Activated effector memory CD4-positive, alpha-beta T cell treated with anti-CD3 and anti-CD28 coated beads, Interleukin-2, amount 50 U/mL, for 16 hours (primary cell): ENCODE measurements at places on chromosomes 7 and 10.

DNA sequence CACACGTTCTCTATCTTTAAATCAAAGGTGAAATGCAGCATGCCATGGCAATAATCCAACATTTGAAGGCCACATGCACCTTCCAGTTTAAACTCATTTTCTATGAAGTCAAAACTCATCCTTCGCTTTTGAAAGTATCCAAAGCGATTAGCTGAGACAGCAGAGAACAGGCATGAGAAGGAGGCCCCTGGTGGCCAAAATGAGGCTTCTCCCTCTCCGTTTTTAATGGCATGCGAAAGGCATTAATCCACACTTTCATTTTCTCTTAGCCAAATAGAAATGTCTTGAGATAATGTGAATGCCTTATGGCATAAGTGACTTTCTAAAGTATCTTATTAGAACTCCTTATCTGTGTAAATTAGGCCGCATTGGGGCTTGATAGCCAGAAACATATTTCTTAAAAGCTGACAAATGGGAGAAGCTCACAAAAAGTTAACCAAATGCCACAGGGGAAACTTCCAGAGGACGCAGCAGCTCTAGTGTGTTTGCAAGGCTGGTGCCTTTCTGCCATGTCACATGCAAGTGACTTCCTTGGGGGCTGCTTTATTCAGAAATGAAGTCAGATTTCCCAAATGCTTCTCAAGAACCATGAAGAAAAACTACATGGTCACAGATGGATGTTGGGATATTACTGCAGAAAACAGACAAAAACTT is 1189.6 kb downstream of the SORCS1 start:
- no peak for DNase-seq

- DNase-seq: no peak
Observed at GRCh38 chr10:59382831-59383295, 20.5 kb upstream of the FAM13C start.

- DNase-seq: no peak
Observed at GRCh38 chr7:122535086-122535485, 163.8 kb downstream of the RNF133 start.

- DNase-seq: no peak
Observed at GRCh38 chr7:157482025-157482424, 145.2 kb downstream of the DNAJB6 start.

DNA sequence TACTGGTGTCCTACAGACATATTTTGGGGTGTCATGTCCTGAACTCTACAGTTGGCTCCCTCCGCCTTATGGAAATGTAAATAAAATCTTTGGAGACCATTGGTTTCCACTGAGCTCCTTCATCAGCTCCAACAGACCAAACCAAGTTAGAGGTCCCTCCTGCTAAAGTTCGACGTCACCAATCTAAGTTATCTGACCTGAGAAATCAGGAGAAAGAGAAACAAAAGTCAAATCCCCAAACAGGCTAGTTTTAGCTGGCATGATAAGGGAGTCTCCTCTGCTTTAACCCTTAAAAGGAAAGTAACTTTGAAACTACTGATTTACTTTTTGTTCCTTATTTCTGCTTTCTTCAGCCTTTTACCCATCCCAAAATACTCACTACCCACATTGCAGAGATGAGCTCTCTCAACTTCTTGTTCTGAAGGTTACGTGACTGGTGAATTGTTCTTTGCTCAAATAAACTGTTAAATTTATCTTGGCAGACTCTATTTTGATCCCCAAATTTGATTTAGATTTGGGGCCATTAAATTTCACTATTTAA is 39.9 kb downstream of the AVL9 start:
- no peak for DNase-seq

DNA sequence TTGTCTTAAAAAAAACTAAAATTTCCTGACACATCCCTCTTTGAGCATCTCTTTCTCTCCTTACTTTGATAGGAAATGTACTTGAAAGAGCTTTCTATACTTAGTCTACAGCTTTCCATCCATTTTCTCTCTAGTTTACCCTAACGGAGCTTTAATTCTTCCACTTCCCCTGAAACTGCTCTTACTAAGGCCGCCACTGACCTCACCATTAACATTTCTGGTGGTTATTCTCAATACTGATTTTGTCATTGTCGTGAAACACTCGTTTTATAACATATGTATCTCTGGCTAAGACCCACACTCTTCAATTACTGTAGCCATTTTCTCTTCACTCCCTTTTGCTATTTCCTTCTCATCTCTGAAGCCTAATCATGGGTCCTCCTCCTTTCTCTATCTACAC is 262.0 kb upstream of the FERD3L start:
- no peak for DNase-seq

- DNase-seq: no peak
Observed at GRCh38 chr7:68748934-68749900, 849.1 kb upstream of the AUTS2 start.

DNA sequence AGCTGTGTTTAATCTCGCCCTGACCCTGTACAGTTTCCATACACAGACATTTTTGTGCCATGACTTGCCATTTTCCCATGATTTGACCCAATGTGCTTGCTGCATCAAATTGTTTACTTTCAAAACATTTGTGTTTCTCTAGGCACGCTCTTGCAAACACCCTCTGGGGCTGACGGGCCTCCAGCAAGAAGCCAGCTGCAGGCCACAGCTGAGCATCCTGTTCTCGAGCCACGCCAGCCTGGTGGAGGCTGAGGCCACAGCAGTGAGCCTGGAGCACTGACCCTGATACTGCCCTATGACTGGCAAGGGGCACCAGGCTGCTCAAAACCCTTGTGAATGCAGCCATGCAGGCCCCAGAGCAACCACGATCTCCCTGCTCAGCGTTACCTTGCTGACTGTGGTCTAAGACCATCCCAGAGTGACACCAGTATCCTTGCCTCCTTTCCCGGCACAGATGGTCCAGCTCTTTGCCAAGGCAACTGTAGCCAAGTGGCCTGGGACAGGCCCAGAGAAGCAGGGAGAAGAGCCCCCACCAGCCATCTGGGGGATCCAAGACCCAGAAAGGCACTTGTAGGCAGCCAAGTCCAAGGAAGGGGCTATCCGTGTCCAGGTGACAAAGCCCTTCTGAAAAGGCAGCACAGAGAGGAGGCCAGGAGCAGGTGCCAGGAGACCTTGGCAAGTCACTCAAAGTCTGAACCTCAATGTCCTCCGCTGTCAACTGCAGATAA is 78.5 kb downstream of the OAT start:
- no peak for DNase-seq

DNA sequence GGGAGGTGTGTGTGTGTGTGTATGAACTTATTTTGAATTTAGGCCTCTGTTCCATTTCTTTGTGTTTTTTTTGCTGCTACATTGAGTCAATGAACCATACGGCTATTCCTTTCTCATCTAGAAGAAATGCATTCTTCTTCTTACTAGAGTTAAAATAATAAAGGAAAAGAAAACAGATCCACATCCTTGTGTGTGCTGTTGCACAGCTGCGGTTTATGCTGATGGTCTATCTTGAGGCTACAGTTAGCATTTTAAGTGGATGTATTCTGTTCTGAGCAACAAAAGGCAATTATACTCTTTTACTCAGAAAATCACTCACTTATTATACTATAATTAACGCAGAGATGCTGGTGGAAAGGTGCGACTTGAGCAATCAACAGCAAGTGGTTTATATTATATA is 615.0 kb upstream of the MBL2 start:
- no peak for DNase-seq

DNA sequence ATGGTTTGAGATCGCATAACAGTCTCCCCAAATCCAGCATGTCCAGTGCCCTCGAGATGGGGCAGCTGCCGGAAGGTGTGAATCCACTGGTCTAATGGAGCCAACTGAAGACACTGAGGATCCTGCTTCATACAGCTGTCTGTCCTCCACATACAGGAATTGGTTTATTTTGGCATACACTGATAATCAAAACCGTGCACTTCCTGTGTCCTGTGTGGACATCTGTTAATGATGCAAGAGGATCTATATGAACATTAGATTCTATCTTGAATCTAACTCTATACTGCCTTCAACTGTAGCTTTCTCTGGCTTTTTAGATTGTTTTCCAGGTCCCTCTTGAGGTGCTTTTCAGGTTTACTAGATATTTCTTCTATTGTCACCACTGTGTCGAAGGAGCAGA is 3.0 kb upstream of the JAZF1 start:
- DNase-seq: no peak

DNA sequence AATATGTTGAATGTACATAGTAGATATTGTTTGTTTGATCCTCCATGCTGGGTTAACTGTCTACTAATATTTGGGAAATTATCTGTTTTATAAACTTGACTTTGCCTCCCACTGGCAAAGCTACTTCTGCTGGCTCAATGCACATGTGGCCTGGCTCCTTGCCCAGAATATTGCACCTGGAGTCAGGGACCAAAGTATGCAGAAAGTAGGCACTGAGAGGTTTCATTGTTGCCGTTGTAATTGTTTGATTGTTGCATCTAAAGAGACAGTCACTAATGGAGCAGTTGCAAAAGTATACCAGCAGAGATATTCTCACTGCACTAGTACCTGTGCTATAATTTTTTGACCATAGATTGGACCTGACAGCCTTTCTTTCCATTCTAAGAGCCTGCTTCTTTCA is 137.8 kb upstream of the CNTNAP2 start:
- DNase-seq: no peak

DNA sequence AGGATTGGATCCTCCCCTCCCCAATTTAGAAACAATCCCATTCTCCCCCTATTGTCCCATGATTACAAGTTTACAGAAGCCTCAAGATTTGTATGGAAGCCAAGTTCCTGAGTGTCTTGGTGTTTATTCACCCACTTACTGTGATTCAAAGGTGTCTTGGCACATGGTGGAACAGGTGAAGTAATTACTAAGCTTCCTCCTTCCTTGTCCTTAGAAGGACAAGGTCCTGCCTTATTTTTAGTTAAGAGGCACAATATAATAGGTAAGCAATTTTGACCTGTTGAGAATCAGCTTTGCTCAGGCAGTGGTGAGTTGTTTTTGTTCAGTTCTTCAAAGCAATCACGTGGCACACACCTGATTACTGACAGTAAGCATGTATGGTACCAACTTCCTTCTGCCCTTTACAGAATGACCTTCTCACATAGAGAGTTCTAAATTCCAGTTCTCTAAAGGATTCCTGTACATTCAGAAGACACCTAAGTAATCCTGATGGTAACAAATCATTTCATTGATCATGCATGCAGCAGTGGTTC is 60.7 kb upstream of the SLC13A1 start:
- no peak for DNase-seq

DNA sequence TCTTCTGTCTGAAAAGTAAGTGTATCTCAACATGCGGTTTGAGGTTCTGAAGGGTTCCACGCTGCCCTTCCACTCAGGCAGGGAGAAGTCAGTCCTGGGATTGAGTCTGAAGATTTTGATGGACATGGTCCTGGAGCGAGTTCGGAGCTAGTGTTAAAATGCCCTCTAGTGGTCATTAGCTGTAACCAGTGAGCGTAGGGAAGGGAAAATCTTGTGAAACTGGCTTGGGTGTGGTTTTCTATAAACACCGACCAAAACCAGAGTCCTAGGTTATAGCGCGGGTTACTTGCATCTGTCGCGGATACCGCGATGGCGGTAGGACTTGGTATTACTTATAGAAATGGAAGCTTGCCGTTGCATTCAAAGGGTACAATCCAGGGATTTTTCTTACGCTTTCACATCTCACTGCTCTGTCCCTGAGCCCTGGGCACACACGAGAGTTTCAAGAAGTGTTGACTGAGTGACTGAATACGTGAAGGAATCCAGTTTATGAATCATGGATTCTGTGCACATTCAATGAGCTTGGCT is 348.2 kb upstream of the C7orf33 start:
- no peak for DNase-seq

- DNase-seq: peak; percentile 90
Observed at GRCh38 chr10:110226926-110227641, 19.7 kb downstream of the MXI1 start.

GRCh38 chr10:132634241-132634946 is 96.8 kb downstream of the INPP5A start:
- peak; percentile 56 for DNase-seq

DNA sequence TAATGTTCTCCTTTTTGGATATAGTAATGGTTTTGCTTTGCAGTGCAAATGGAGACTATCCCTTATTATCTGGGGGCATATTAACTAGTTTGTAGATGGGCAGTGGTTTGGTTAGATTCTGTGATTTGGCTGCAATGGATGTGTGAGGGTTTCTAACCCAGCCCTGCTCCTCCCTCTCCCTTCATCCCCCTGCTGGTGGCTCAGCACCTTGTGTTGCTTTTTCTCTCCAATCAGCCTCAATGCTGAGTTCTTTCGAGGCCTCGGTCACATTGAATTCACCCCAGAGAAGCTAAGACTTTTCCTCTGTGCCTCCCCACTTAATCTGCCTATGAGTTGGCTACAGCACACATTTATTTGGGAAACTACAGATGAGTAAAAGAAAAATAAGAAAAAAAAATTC is 120.0 kb downstream of the MALRD1 start:
- no peak for DNase-seq

GRCh38 chr10:119301397-119301796 is 94.0 kb downstream of the GRK5 start:
- DNase-seq: peak; percentile 86

- DNase-seq: no peak
Observed at GRCh38 chr7:32018845-32019578, 51.2 kb downstream of the PDE1C start.

GRCh38 chr10:128530301-128530700 is 404.1 kb upstream of the MKI67 start:
- DNase-seq: no peak

DNA sequence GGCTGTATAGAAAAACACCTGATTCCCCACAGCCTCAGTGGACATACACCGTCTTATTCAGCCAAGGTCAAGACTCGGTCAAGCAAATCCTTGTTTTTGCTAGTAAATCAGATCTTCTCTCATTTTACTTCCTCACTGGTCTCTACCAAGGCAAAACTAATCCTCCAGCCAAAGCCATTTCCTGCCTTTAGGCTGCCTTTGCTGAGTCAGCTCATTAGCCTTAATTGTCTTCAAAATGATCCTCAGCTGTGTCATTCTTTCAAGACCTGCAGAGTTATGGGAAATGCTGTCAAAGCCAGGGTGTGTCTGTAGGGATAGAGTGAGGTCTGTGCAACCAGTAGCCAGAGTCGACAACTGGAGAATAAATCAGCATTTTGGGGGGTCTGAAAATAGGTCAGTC is 107.2 kb upstream of the FAM180A start:
- DNase-seq: no peak
